Stimulated activated CD8-positive, alpha-beta memory T cell treated with anti-CD3 and anti-CD28 coated beads, Interleukin-12 subunit alpha, Interleukin-12 subunit beta, amount 100 ng/mL, for 4 hours (primary cell): ENCODE measurements at places on chromosomes 6 and 20.

DNA sequence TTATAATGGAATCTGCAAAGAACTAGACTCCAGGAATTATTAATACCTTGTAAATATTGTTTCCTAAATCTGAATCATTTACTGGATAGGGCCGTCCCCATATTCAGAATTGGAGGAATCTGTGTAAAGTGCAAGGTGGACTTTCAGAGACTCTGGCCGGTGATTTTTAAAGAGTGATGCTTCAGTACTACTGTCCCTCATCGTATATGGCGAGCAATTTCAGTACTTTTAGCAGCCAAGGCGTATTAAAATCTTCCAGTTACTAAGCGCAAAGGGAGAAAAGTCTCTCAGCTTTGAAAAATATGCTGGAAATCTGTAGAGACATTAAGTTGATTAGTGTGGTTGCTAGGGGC lies 483 bp downstream of the SMIM26 start:
- DNase-seq: no peak

DNA sequence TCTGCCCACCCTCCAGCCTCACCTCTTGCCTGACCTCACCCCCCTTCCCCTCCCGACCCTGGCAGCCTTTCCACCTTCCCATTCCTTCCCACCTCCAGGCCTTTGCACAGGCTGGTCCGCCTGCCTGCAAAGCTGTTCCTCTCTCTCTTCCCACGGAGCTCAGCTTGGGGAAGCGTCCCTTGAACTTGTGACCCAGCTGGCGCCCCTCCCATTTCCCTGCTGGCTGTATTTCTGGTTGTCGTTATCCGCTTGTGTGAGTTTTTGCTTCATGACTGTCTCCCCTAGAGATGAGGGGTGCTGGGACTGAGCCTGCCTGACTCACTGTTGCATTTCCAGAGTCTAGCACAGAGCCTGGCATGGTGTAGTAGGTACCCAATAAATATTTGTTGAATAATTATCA lies 32.5 kb downstream of the VSTM2L start:
- DNase-seq: no peak

- no peak for DNase-seq
Measured at GRCh38 chr6:159308198-159308597, 139.0 kb downstream of the FNDC1 start.

- DNase-seq: no peak
Measured at GRCh38 chr6:56663344-56663743, 20.7 kb upstream of the DST start.

DNA sequence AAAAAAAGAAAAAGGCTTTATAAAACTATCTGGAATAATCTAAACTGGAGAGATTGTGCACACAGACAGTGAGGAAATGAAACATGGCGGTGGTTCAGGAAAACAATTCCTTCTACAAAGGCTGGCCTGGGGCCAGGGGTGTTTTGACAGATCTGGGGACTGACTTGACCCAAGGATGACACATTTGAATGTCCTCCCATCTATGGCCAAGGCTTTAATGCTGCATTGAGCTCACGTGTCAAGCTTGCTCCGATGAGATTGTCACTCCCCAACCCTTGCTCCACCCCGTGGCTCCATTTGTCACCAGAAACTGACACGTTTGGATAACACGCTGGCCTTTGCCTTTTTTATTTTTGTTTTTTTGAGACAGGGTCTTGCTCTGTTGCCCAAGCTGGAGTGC lies 156.1 kb downstream of the ZFP64 start:
- no peak for DNase-seq

- DNase-seq: no peak
Measured at GRCh38 chr20:39960522-39961428, 728.3 kb downstream of the MAFB start.

DNA sequence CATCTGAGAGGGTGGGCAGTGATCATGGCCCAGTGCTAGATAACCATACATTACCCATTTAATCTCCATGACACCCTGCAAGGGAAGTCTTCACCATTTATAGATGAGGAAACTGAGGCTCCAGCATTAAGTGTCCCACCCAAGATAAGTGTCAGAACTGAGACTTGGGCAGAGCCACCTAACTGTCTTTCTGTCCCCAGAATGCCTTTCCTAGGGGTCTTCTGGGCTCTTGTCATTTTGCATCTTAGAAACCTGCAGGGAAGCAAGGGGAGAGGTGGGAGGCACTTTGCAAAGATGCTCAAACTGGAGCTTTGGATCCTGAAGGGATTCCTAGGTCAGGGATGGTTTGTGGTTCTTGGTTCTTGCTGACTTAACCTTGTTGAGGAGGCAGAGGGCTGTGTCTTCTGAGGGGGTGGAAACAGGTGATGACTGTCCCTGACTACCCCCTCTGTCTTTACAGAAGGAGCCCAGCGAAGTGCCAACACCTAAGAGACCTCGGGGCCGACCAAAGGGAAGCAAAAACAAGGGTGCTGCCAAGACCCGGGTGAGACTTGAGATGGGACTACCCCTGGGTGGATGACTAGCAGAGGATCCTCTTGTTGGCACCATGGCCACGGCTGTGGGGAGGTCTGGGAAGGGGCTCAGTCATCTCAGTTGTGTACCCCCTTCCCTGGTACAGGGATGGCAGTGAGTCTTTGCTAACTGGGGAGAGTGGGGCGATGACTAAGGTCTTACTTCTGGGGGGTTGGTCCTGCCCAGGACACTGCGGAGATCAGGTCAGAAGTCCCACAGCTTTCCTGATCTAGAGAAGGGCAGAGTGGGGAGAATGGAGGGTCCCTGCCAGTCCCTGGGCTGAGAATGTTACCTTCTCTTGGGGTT lies 5.8 kb downstream of the HMGA1 start:
- no peak for DNase-seq

GRCh38 chr6:149761438-149761837 lies 11.9 kb downstream of the PCMT1 start:
- no peak for DNase-seq

- no peak for DNase-seq
Measured at GRCh38 chr20:3209946-3210317, 634 bp downstream of the ITPA start.

- DNase-seq: no peak
Measured at GRCh38 chr6:116561377-116562018, 7.9 kb downstream of the CALHM4 start.

DNA sequence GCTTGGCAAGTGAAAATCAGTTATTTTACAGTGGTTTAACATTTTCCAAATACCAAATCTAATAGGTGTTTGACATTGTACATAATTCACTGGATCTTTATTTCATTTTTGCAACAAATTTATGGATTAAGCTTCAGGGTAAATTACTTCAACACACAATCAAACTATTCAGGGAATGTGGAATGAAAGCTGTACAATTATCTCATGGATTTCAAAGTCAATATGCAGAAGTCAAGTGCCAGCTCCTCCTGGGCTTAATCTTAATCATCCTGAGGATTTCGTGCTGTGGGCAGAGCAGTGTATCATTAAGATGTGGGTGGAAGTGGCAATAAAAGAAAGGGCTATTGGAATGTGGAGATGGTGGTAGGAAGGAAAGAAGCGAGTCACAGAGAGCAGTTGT lies 548.8 kb downstream of the COL12A1 start:
- DNase-seq: no peak

GRCh38 chr20:957544-957943 lies 41.4 kb upstream of the ANGPT4 start:
- no peak for DNase-seq
